ENCODE measurements at places on chromosomes 5 and 9.

GRCh38 chr5:179618923-179619554 is 4.4 kb downstream of the HNRNPH1 start:
- DNase-seq: peak; percentile 40

GRCh38 chr9:87305151-87305550 is 192.5 kb upstream of the DAPK1 start:
- DNase-seq: no peak

DNA sequence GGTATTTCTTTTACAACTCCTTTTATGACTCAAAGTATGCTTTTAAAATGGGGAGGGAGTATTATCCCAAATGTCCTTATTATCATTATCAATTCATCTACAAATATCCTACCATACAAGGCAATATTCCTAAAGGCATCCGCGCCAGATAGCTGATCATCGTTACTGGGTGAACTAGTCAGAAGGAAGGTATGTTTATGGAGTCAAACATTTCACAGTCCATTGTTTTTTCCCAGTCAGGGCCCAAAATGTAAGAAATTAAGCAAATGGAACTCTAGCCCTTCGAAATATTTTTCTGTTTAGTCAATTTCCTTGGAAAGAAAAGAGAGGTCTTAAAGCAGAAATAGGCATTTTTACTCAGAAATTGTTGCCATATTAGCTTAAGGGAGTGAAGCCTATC is 188.5 kb upstream of the CCNG1 start:
- no peak for DNase-seq

DNA sequence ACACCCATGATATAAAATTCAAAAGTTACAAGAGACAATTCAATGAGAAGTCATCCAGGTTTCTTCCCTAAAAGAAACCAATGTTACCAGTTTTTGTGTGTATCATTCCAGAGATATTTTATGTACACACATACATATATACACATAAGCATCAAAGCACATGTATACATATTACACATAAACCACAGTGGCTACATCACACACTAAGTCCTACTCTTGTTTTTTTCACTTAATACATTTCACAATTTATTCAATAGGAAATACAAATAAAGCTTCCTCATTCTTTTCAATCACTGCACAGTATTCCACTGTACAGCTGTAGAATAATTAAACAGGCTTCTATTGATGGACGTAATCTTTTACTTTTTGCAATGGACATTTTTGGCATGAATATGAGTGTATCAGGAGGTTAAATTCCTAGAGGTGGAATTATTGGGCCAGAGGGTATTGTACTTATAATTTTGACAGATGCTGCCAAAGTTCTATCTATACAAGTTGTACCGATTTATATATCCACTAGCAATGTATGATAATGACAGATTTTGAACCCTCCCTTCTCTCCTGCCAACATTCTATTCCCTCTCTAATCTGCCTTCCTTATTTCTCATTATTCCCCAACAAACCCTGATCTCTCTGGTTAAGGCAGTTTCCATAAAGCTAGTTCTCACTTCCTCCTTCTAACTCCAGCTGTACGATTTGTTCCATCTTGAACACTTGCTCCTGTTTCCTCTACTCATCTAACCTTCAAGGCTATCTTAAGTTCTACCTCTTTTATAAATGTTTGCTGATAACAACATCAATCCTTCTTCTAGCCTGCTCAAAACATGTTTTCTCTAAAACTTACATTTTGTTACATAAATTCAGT is 35.2 kb downstream of the MRPS27 start:
- no peak for DNase-seq

- no peak for DNase-seq
Observed at GRCh38 chr5:147190331-147190730, 44.5 kb upstream of the STK32A start.

DNA sequence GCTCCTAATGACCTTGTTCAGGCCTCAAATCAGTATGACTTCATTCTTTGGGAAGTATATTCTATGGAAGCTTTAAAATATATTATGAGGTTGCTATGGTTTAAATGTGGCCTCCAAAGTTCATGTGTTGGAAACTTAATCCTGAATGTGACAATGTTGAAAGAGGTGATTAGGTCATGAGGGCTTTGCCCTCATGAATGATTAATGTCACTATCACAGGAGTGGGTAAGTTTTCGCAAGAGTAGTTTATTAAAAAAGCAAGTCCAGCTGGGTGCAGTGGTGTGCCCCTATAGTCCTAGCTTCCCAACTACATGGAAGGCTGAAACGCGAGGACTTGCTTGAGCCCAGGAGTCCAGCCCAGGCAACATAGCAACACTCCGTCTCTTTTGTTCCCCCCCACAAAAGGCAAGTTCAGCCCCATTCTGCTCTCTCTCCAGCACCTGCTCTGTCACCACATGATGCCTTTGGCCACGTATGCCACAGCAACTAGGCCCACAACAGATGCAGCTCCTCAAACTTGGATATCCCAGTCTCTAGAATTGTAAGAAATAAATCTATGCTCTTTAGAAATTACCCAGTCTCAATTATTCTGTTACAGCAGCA is 105.3 kb downstream of the SIL1 start:
- DNase-seq: peak; percentile 20

- no peak for DNase-seq
Observed at GRCh38 chr5:180618487-180618828, 27.2 kb upstream of the SCGB3A1 start.

DNA sequence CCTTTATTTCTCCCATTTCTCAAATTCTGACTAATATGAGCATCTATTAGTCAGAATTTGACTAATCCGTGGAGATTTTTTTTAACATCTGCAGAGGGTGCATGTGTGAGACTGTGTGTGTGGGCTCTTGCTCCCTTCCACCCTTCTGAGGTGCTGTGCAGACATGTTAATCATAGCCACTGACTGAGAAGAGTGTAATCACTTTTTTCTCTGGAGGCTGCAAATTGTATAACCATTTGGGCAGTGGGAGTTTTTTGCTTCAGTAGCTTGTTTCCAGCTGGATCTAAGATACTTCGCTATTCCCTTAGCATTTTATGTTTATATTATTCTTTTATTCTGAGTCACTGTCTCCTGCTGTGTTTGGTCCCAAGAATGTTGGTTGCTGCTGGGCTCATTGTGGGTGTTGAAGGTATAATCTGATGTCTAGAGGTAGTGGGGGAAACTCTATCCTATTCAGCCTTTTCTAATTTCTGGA is 66.2 kb downstream of the ARHGEF28 start:
- no peak for DNase-seq

GRCh38 chr5:8606231-8606630 is 737.3 kb downstream of the MTRR start:
- DNase-seq: no peak

- DNase-seq: no peak
Observed at GRCh38 chr5:123582550-123583285, 70.7 kb downstream of the CSNK1G3 start.

DNA sequence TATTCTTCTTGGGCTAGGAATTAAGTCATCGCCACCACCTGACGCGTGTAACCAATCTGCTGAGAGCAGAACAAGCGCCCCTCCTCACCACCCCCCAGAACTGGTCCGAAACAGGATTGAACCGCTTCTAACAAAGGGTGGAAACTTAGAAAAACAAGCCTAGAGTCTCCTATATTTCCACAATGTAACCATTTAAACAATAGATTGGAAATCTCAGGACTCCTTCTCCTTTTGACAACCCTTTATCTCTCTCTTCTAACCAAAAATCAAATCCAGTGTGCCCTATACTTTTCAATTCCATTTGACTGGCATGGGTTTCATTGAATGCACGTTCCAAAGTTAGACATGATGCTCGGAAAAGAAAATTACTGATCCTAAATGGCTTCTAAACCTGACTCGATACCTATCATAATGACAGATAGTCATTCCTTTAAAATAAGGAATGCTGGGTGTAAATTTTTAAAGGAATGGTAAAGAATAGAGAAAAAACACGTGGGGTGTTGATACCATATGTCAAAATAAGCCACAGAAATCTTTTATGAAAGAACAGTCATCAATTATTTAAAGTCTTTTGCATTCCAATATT is 1.2 kb downstream of the ARRDC3 start:
- DNase-seq: peak; percentile 84

GRCh38 chr5:107735558-107735957 is 64.8 kb upstream of the EFNA5 start:
- DNase-seq: no peak

DNA sequence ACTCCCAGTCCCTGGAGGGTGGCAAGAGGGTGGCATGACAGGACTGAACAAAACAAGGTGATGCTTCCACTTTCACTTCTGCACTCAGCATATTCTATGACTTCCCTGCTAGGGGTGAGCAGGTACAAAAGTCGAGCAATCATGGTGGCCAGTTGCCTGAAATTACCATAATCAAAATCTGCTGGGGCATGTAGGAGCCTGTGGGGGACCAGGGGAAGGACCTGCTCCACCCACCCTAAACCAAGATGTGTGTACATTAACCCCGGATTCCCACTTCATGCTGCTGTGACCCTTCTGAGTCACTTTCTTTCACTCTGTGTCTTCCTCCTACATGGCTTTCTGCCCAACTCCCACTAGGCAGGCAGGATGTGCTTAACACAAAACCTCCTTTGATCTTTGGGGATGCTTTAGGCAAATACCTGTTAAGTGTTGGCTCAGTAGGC is 73.3 kb upstream of the PHF24 start:
- no peak for DNase-seq

GRCh38 chr5:107670932-107671741 is at the start of gene EFNA5:
EFNA5 (minus strand) TSS chr5:107670937.
- peak; percentile 61 for DNase-seq

DNA sequence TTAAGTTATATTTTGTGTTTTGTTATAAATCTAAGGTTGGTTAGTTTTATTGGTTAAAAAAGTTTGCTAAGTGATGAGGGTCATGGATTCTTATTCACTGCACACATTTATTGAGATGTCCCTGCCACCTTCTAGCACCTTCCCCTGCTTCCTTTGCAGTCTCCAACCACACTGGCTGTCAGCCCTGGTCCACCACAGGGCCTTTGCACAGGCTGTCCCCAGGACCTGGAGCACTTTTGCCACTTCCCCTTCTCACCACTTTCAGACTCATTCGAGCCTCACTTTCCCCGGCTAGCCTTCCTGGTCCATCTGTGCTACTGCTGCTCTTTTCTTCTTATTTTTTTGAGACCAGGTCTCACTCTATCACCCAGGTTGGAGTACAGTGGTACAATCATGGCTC is 45.3 kb downstream of the ARHGAP26 start:
- no peak for DNase-seq

DNA sequence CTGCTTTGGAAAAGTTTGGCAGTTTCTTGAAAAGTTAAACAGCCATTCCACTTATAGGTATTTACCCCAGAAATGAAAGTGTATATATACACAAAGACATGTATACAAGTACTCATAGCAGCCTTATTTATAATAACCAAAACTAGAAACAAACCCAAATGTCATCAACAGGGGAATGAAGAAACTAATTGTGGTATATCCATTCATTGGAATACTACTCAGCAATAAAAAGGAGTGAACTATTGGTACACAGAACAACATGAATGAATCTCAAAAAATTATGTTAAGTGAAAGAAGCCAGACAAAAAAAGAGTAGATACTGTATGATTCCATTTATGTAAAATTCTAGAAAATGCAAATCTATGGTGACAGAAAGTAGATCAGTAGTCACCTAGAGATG is 2.7 kb downstream of the MORN5 start:
- no peak for DNase-seq

DNA sequence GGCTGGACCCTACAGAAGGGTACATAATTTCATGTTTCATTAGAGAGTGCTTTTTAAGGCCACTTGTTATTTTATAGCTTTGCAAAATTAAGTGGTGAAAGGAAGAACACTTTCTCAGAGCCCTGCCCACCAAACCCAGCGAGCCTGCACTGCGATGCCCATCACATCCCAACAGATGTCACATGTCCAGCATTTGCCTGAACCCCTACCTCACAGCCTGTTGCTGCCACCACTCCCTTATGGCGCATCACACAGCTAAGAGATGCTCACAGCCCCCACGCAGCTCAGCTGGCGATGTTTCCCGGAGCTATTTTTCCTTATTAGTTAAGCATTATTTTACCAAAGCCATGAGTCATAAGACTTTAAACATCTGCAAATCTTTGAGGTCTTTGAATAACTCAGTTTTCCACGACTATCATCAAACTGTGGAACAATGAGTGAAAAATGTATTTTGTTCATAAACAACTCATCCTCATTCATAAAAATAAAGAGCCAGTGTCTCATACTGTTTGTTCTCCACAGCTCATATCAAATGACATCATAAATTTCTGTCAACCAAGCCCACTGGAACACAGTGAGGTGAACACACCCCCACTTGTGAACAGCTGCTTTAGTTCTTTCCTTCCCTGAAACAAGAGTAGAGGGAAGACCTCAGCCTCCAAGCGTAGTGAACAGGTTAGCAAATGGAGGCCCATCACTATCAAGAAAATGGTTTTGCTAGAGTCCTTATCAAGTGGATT is 104.9 kb downstream of the SYK start:
- DNase-seq: peak; percentile 54

DNA sequence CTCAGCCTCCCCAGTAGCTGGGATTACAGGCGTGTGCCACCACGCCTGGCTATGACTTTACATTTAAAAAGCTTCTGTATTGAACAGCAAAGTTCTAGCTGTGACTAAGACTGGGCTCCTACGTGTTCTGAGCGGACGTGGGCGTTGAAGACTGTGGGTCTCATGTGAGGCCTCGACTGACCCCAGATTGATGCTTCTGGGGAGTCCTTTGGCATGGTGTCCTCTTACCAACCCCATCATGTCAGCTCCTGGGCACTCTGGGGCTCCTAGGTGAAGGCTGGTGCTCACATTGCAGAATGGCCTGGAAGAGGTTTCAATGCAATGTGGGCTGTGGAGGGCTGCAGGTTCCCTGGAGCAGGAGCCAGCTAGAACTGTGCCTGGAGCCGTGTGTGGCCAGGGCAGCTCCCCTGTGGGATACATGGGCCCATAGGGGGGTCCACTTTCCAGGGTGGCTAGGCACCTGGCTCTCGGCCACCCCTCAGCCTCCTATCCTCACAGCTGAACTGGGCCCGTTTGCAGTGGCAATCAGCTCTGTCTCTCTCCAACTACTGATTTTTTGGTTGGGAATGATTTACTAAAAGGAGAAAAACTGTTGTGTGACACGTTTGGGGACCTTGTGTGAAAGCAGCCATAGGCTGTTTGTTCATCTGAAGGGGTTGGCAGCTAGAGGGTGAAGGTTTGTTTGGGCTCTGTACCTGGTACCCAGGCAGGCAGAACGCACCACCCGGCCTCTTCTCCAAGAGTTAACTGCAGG is 29.7 kb downstream of the SLC25A25 start:
- DNase-seq: no peak

- peak; percentile 61 for DNase-seq
Observed at GRCh38 chr5:65482736-65483545, 1.2 kb upstream of the ADAMTS6 start.

Measured in NCI-H1417 (cell line).